ENCODE measurements at places on chromosomes 7 and 10. TPM values are rescaled to one million over a fixed set of nuclear protein-coding genes. Genes with fewer than 3 reads are reported as not detected.

- no peak for DNase-seq
- no peaks in the 10 kb centered on the region for H3K4me1 ChIP-seq
- H3K36me3 ChIP-seq, result no peaks in the 10 kb centered on the region
- H3K27me3 ChIP-seq, result no peaks in the 10 kb centered on the region
- no peak overlapping the region for H3K27ac ChIP-seq
These were observed 51.3 kb downstream of the IKZF1 start for GRCh38 chr7:50355817-50356178.

GRCh38 chr7:158531661-158532060 is 56.0 kb downstream of the PTPRN2 start:
- DNase-seq, result no peak
- H3K36me3 ChIP-seq, result no peaks in the 10 kb centered on the region
- no peak overlapping the region for H3K4me3 ChIP-seq
- H3K4me1 ChIP-seq, result no peaks in the 10 kb centered on the region

ZP3 gene
- total RNA-seq, result 1.4 TPM

- H3K4me1 ChIP-seq, result no peaks in the 10 kb centered on the region
- no peak overlapping the region for H3K4me3 ChIP-seq
- H3K27me3 ChIP-seq, result no peaks in the 10 kb centered on the region
- no peak for DNase-seq
- no peaks in the 10 kb centered on the region for H3K36me3 ChIP-seq
- no peak overlapping the region for H3K27ac ChIP-seq
These were observed 9.3 kb downstream of the DIP2C start for GRCh38 chr10:680146-680545.

- H3K4me1 ChIP-seq, result no peaks in the 10 kb centered on the region
- no peak overlapping the region for H3K4me3 ChIP-seq
- DNase-seq, result no peak
- no peak overlapping the region for H3K27ac ChIP-seq
These were observed 82.6 kb upstream of the ZMIZ1 start for GRCh38 chr10:78985973-78986818.

DNA sequence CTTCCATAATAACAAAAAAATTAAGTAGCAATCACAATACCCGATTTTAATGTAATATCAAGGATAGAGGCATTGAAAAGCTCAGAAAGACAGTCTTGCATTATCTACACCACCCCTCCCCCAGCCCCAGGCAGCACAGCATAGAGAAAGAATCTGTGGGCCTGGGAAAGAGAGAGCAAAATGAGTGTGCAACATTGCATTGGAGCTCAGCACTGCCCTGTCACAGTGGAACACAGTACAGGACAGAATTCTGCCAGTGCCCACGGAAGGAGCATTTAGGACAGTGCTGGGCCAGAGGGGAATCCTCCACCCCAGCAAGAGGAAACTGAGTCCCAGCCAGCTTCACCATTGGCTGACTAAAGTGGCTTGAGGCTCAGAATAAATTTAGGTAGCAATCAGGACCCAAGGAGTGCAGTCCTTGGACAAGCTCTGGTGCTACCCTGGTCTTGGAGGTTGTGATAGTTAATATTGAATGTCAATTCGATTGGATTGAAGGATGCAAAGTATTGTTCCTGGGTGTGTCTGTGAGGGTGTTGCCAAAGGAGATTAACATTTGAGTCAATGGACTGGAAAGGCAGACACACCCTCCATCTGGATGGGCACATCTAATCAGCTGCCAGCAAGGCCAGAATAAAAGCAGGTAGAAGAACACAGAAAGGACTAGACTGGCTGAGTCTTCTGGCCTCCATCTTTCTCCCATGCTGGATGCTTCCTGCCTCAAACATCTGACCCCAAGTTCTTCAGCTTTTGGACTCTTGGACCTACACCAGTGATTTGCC is 234.4 kb downstream of the ANK3 start:
- no peak overlapping the region for H3K4me3 ChIP-seq
- H3K4me1 ChIP-seq, result no peaks in the 10 kb centered on the region
- no peak overlapping the region for H3K27ac ChIP-seq
- no peaks in the 10 kb centered on the region for H3K36me3 ChIP-seq
- H3K27me3 ChIP-seq, result no peaks in the 10 kb centered on the region

C10orf105 gene
- total RNA-seq, result 0.48 TPM

FAM221A gene
- total RNA-seq, result 21.5 TPM

- H3K36me3 ChIP-seq, result no peaks in the 10 kb centered on the region
- peak within 1 kb of the TSS; percentile 82 for H3K4me3 ChIP-seq
- H3K27me3 ChIP-seq, result peaks cover 3% of the 10 kb centered on the region
- no peak within 1 kb of the TSS for H3K27ac ChIP-seq
These were observed at the start of gene PLAU for GRCh38 chr10:73910764-73911552. Gene PLAU, plus strand, starts transcription at chr10:73911132. Its CDS starts 424 bp downstream, at chr10:73911556.
